ENCODE measurements at places on chromosomes 6 and 20.

DNA sequence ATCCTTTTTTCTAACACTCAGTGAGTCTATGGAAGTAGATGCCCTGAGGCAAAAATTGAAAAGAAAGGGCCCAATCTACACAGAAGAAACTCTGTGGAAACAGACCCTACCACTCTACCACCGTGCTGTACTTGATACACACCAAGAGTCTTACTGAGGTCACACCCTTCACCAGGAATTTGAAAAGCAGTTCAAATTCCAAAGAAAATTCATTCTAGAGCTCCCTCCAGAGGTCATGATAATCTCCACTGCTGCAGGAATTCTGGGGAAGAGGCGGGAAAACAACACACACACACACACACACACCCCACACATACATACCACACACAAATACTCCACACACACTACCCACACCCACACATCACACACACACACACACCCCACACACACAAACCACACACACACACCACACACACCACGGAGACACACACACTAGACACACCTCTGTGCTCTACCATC is 336.8 kb downstream of the HDGFL1 start:
- no peaks in the 10 kb centered on the region for H3K27me3 ChIP-seq
- H3K4me1 ChIP-seq, result no peaks in the 10 kb centered on the region
- no peak overlapping the region for H3K27ac ChIP-seq
- no peaks in the 10 kb centered on the region for H3K36me3 ChIP-seq

DNA sequence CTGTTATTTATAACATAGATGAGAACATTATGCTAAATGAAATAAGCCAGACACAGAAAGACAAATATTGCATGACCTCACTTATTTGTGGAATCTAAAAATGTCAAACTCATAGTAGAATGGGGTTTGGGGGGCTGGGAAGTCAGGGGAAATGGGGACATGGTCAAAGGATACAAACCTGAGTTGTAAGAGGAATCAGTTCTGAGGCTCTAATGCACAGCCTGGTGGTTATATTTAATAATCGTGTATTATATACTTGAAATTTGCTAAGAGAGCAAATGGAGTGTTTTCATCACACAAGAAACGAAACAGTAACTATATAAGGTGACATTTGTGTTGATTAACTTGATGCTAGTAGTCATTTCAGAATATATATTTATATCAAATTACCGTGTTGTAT is 40.8 kb upstream of the GFOD1 start:
- no peak overlapping the region for H3K4me3 ChIP-seq
- peaks cover 14% of the 10 kb centered on the region for H3K4me1 ChIP-seq
- DNase-seq, result no peak
- H3K27me3 ChIP-seq, result no peaks in the 10 kb centered on the region
- no peaks in the 10 kb centered on the region for H3K36me3 ChIP-seq

DNA sequence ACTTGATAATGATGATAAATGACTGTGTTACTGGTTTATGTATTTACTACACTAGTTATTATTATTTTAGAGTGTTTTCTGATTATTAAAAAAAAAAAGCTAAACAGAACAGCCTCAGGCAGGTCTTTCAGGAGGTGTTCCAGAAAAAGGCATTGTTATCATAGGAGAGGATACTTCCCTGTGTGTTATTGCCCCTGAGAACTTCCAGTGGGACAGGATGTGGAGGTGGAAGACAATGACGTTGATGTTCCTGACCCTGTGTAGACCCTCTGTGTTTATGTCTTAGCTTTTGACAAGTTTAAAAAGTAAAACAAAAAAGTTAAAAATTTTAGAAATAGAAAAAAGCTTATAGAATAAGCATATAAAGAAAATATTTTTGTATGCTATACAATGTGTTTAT is 49.1 kb downstream of the NCOA7 start:
- no peak overlapping the region for H3K27ac ChIP-seq
- no peaks in the 10 kb centered on the region for H3K36me3 ChIP-seq
- no peaks in the 10 kb centered on the region for H3K27me3 ChIP-seq
- H3K4me3 ChIP-seq, result no peak overlapping the region

DNA sequence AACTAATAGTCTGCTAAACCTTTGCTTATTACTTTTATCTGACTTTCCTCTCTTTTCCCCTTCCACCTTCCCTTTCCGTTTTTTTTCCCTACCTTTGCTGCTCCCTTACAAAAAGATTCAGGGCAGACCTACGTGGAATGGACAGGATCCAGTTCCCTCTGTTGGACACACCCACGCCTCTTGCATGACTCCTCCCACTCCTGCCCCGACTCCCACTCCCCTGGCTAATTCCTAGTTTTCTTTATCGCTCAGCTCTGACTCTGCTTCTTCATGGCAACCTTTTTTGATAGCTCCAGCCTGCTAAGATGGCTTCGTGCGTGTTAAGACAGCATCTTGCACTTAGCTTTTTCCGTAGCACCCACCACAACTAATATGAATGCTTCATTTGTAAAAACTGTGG is 715.6 kb upstream of the NRSN1 start:
- DNase-seq, result no peak
- no peaks in the 10 kb centered on the region for H3K4me1 ChIP-seq

- H3K4me3 ChIP-seq, result no peak overlapping the region
- H3K27ac ChIP-seq, result no peak overlapping the region
- no peaks in the 10 kb centered on the region for H3K36me3 ChIP-seq
- DNase-seq, result no peak
These were observed 69.0 kb downstream of the SAMD5 start for GRCh38 chr6:147577488-147577887.

Data from CD8-positive, alpha-beta memory T cell (primary cell).